ENCODE measurements at places on chromosomes 3 and 15.

DNA sequence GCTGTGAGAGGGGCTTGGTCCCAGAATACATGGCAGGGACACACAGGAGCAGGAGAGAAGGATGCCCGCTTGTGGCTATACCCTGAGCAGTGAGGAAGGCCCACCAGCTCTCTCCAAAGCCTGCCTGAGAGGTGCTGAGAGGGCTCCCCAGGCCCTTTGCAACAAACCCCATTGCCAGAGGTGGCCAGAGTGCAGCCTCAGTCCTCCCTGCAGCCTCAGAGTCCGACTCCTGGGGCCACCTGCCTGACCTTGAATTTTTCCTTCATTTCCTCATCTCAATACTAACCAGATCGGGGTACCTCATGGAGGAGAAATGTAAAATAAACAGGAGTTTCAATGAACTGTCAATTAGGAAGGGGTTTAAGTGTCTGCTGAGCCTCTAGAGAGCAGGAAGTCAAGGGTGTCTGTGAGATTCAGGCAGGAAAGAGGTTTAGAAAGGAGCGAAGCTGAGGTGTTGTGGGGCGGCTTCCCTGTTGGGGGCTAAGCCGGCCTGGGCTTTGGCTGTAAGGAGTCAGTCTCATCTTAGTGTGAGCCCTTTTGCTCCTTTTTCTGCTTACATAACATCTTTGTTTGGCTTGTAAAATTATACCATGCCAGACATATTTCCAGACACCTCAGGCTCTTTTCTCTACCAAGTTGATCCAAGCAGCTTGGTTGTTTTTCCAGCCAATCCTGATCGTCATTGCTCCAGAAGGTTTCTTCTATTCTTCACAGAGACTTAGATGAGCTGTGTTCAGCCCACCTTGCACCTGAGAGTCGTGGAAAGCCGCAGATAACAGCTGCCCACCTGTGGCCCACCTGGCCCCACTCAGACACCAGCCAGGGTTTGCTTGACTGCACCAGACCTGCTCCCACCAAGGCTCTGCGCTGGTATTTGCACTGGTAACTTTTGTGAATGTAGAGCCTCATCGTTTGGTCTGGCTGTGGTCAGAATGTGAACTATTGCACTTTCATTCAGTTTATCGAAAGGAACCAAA is 36.7 kb downstream of the CMTM7 start:
- no peak for DNase-seq

DNA sequence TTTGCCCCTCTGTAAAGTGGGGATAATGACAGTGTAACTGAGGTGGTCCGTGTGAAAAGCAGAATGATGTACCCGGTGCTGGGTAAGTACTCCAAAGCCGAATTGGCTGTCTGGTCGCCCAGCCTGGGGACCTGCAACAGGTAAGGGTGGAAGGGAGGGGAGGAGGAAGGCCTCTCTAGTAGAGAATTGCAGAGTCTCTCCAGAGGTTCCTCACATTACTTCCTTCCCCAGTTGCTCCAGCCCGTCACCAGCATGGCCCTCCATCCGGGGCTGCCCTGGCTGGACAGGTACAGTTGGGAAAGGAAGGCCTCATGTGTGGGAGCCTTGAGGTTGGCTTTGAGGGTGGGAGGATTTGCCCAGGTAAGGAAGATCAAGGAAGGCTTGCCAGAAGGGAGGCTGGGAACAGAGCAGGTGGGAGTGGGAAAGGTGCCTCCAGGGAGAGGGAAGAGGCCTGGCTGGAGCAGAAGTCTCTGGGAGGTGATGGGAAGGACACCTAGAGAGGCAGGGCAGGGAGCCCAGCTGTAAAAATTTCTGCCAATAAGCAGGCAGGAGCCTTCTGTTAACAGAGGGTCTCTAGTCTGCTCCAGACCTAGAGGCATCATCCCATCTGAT is 1.7 kb upstream of the PSTPIP1 start:
- DNase-seq = no peak

- no peak for DNase-seq
These were observed 5.5 kb downstream of the SFMBT1 start for GRCh38 chr3:53040351-53040820.

DNA sequence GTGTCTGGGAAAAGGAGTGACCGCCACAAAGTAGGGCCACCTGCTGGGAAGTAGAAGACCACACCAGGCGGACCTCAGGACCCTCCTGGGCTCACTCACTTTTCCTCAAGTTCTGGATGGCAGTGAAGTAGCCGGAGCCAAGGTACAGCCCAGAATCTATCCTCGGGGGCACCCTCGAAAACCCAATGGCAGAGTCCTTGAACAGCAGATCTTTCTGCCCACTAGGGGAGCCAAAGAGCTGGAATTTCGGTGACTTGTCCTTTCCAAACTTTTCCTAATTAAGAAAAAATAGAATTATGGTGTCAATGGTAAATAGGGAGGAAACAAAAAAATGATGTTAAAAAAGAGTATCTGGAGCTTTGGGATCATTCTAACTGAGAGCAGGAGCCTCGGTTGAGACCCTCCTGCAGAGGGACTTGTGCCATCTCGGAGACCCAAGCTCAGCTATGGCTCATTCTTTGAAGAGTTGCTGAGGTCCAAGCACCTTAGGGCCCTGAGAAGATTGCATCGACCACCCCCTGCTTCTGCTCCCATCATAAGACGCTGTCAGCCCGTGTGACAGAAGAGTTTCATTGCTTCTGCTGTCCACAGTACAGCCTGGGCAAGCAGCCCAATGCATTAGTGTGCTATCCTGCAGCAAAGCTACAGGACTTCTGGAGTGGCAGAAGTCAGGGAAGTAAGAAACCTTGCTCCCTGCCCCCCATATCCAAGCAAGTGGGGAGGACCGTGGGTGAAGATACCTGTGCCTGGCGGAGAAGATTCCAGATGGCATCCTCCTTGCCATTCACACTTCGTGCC is 14.8 kb downstream of the LTF start:
- DNase-seq = no peak
